ENCODE measurements at places on chromosomes 13 and 19. TPM values are rescaled to one million over a fixed set of nuclear protein-coding genes. Genes with fewer than 3 reads are reported as not detected.

Gene TMEM190
- total RNA-seq = not detected

Gene ZNF615
- total RNA-seq = 5.6 TPM

Gene CYP4F12
- 0.31 TPM for total RNA-seq

Gene LAIR2
- not detected for total RNA-seq

Gene CNN1
- not detected for total RNA-seq

Gene ZSCAN1
- total RNA-seq = not detected

Gene SULT2A1
- total RNA-seq = not detected

Gene CLEC17A
- not detected for total RNA-seq

Gene APC2
- total RNA-seq = 0.07 TPM

Gene ZNF420
- 3.7 TPM for total RNA-seq

Gene SLC25A42
- 2.7 TPM for total RNA-seq

Gene SWSAP1
- 2.6 TPM for total RNA-seq

Gene OR7C1
- total RNA-seq = not detected

Gene ADGRE2
- total RNA-seq = 1.4 TPM

Gene NFIC
- total RNA-seq = 43.6 TPM

Gene LIM2
- not detected for total RNA-seq

Gene METTL21C
- total RNA-seq = not detected

Gene AMER2
- not detected for total RNA-seq

Gene SYT3
- total RNA-seq = not detected

Gene SERTAD1
- total RNA-seq = 14.3 TPM

Gene CEACAM4
- total RNA-seq = not detected

Gene GAPDHS
- not detected for total RNA-seq

Gene PDE4A
- 0.58 TPM for total RNA-seq

Gene ATP4A
- not detected for total RNA-seq

Gene ZNF432
- 6.1 TPM for total RNA-seq

Gene ZNF534
- total RNA-seq = 0.04 TPM

Gene SLC1A6
- total RNA-seq = not detected

Gene SPACA4
- total RNA-seq = not detected

Gene ZFP30
- total RNA-seq = 12.7 TPM

Gene MCEMP1
- not detected for total RNA-seq

Gene VSTM2B
- total RNA-seq = not detected

Gene ANGPTL8
- not detected for total RNA-seq

Gene MAB21L1
- not detected for total RNA-seq

Gene UNC13A
- 0.03 TPM for total RNA-seq

Gene SUGP1
- total RNA-seq = 37.4 TPM

Gene UHRF1
- 89.2 TPM for total RNA-seq

Gene ETFB
- 82.2 TPM for total RNA-seq

Gene IL17D
- 0.07 TPM for total RNA-seq

Gene ZNF296
- 2.5 TPM for total RNA-seq

Gene GRK1
- total RNA-seq = not detected

Gene CACNG8
- not detected for total RNA-seq

Gene CASP14
- 0.10 TPM for total RNA-seq

Gene RAB4B
- total RNA-seq = 17.0 TPM

Gene CLDND2
- total RNA-seq = not detected

Gene NOVA2
- not detected for total RNA-seq

Gene SYCN
- total RNA-seq = not detected

Gene NKPD1
- 0.04 TPM for total RNA-seq

Gene IZUMO2
- not detected for total RNA-seq

Gene CD79A
- 0.11 TPM for total RNA-seq

Gene C2CD4C
- total RNA-seq = 5.2 TPM

All from foreskin keratinocyte (primary cell).